ENCODE measurements at places on chromosomes 5 and 9. TPM values are rescaled to one million over a fixed set of nuclear protein-coding genes. Genes with fewer than 3 reads are reported as not detected.

ITK gene
- total RNA-seq, result 0.05 TPM

RPS23 gene
- total RNA-seq, result 5,375 TPM

TPRN gene
- total RNA-seq, result 10.6 TPM

CER1 gene
- not detected for total RNA-seq

LCN9 gene
- total RNA-seq, result not detected

KIF4B gene
- not detected for total RNA-seq

HK3 gene
- not detected for total RNA-seq

TICAM2 gene
- total RNA-seq, result 0.72 TPM

LHX6 gene
- 1.1 TPM for total RNA-seq

MAMDC2 gene
- total RNA-seq, result 0.23 TPM

DOK3 gene
- 4.3 TPM for total RNA-seq

ADAMTSL2 gene
- not detected for total RNA-seq

GTF3C4 gene
- 18.7 TPM for total RNA-seq

RORB gene
- total RNA-seq, result not detected

FCN2 gene
- total RNA-seq, result not detected

FOXD4L5 gene
- total RNA-seq, result not detected

KIF20A gene
- total RNA-seq, result 44.1 TPM

FYB1 gene
- total RNA-seq, result 9.4 TPM

CDH12 gene
- total RNA-seq, result not detected

SOX30 gene
- total RNA-seq, result not detected

KCNIP1 gene
- not detected for total RNA-seq

ZFP2 gene
- not detected for total RNA-seq

SPATA31D4 gene
- not detected for total RNA-seq

ANKRD34B gene
- not detected for total RNA-seq

BHMT2 gene
- total RNA-seq, result not detected

ZCCHC7 gene
- total RNA-seq, result 12.1 TPM

CCDC192 gene
- not detected for total RNA-seq

TEX48 gene
- total RNA-seq, result not detected

ACOT12 gene
- not detected for total RNA-seq
